ENCODE measurements at places on chromosomes 2 and 18. TPM values are rescaled to one million over a fixed set of nuclear protein-coding genes. Genes with fewer than 3 reads are reported as not detected.

- no peak overlapping the region for H3K27ac ChIP-seq
- no peak overlapping the region for H3K4me3 ChIP-seq
- H3K36me3 ChIP-seq, result no peaks in the 10 kb centered on the region
- H3K4me1 ChIP-seq, result no peaks in the 10 kb centered on the region
Observed at GRCh38 chr2:235324324-235324723, 169.5 kb upstream of the AGAP1 start.

DNA sequence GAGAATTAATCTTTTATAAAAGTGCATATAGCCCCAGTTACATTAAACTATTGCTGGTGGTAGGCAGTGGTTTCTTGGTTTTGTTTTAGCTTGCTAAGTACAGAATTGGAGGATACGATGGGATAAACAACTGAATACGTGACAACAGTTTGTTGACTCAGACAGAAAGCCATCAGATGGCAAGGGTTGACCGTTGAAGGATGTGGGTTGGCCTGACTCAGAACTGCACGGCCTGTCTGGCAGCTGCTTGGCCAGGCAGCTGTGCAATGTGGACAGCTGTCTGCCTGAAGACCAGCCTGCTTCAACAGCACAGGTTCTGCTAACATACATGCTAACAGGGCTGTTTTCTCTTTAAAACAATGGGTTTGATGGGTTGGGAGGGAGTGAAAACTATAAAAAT lies 46.6 kb downstream of the PRKRA start:
- H3K4me3 ChIP-seq, result no peak overlapping the region
- H3K27me3 ChIP-seq, result no peaks in the 10 kb centered on the region
- H3K36me3 ChIP-seq, result no peaks in the 10 kb centered on the region
- peaks cover 9% of the 10 kb centered on the region for H3K4me1 ChIP-seq
- peak; percentile 53 for DNase-seq
- no peak overlapping the region for H3K27ac ChIP-seq

GRCh38 chr18:56574861-56575260 lies 63.5 kb downstream of the TXNL1 start:
- no peaks in the 10 kb centered on the region for H3K27me3 ChIP-seq
- DNase-seq, result no peak
- H3K27ac ChIP-seq, result no peak overlapping the region
- H3K4me3 ChIP-seq, result no peak overlapping the region
- H3K36me3 ChIP-seq, result no peaks in the 10 kb centered on the region
- H3K4me1 ChIP-seq, result no peaks in the 10 kb centered on the region

- no peak overlapping the region for H3K27ac ChIP-seq
- DNase-seq, result no peak
- H3K4me3 ChIP-seq, result no peak overlapping the region
Observed at GRCh38 chr2:113179446-113180045, 5.8 kb downstream of the PSD4 start.

DNA sequence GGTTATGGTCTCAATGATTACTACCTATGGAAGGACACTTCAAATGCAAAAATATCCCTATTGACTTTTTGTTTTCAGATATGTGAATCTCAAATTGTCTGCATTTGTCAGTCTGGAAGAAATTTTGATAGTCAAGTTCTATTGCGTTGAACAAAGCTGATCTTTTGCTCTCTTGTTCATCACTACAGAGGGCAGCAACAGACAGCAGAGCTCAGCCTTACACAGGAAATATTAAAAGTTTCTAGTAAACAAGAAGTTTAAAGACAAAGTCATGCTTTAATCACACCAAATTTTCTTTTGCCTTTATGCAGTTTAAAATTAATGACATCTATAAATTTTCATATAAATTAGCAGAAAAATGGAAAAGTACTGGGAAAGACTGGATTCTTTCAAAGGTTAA lies 617.5 kb downstream of the NR4A2 start:
- no peak overlapping the region for H3K4me3 ChIP-seq
- H3K27ac ChIP-seq, result no peak overlapping the region

GRCh38 chr2:241309684-241310117 lies 5.8 kb downstream of the HDLBP start:
- H3K27me3 ChIP-seq, result no peaks in the 10 kb centered on the region
- H3K36me3 ChIP-seq, result peaks cover 30% of the 10 kb centered on the region
- peaks cover 45% of the 10 kb centered on the region for H3K4me1 ChIP-seq
- H3K27ac ChIP-seq, result peak overlapping the region; percentile 55
- H3K4me3 ChIP-seq, result no peak overlapping the region

GRCh38 chr2:126891681-126892500 lies 6.8 kb upstream of the TEX51 start:
- H3K4me3 ChIP-seq, result no peak overlapping the region
- H3K27me3 ChIP-seq, result peaks cover 19% of the 10 kb centered on the region
- no peak for DNase-seq
- H3K4me1 ChIP-seq, result no peaks in the 10 kb centered on the region
- no peak overlapping the region for H3K27ac ChIP-seq
- H3K36me3 ChIP-seq, result peaks cover 6% of the 10 kb centered on the region

GRCh38 chr2:165105926-165106325 lies 97.9 kb downstream of the SCN3A start:
- no peak overlapping the region for H3K4me3 ChIP-seq
- peaks cover 92% of the 10 kb centered on the region for H3K27me3 ChIP-seq
- H3K27ac ChIP-seq, result no peak overlapping the region
- H3K4me1 ChIP-seq, result no peaks in the 10 kb centered on the region

- no peak for DNase-seq
- H3K4me1 ChIP-seq, result peaks cover 11% of the 10 kb centered on the region
- peaks cover 43% of the 10 kb centered on the region for H3K36me3 ChIP-seq
- H3K27me3 ChIP-seq, result no peaks in the 10 kb centered on the region
Observed at GRCh38 chr2:229130522-229130921, 140.6 kb downstream of the PID1 start.

DNA sequence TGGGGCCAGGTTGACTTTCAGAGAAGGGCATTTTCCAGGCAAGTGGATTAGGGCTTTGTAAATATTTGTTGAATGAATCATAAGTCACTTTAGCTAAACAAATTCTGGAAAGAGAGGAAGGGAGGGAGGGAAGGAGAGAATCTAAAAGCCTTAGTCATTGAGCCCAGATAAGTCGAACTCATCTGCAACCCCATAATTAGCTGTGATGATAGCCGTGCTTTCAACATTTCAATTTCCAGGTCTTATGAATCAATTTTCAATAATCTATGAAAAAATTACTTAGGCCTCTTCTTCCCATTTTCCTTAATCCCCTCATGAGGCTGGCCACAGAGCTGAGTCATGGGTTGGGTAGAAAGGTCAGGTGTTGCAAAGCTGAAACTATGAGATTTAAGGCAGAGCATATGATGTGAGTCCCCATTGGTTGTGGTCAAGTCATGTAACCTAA lies 111.9 kb upstream of the MAPRE2 start:
- peaks cover 8% of the 10 kb centered on the region for H3K4me1 ChIP-seq
- H3K4me3 ChIP-seq, result no peak overlapping the region
- H3K36me3 ChIP-seq, result no peaks in the 10 kb centered on the region
- no peaks in the 10 kb centered on the region for H3K27me3 ChIP-seq

- H3K27me3 ChIP-seq, result peaks cover 61% of the 10 kb centered on the region
- no peak overlapping the region for H3K27ac ChIP-seq
- H3K4me3 ChIP-seq, result no peak overlapping the region
- H3K36me3 ChIP-seq, result no peaks in the 10 kb centered on the region
- no peaks in the 10 kb centered on the region for H3K4me1 ChIP-seq
Observed at GRCh38 chr18:64179556-64180080, 30.7 kb upstream of the LINC00305 start.

- H3K4me3 ChIP-seq, result no peak overlapping the region
- H3K4me1 ChIP-seq, result no peaks in the 10 kb centered on the region
- no peak overlapping the region for H3K27ac ChIP-seq
- no peaks in the 10 kb centered on the region for H3K36me3 ChIP-seq
- no peaks in the 10 kb centered on the region for H3K27me3 ChIP-seq
Observed at GRCh38 chr2:55796121-55796520, 102.5 kb upstream of the PNPT1 start.

GRCh38 chr2:205017381-205017780 lies 472.1 kb downstream of the PARD3B start:
- no peak overlapping the region for H3K4me3 ChIP-seq
- H3K27ac ChIP-seq, result no peak overlapping the region
- no peaks in the 10 kb centered on the region for H3K4me1 ChIP-seq
- no peaks in the 10 kb centered on the region for H3K36me3 ChIP-seq
- no peaks in the 10 kb centered on the region for H3K27me3 ChIP-seq

- peaks cover 11% of the 10 kb centered on the region for H3K4me1 ChIP-seq
- peak overlapping the region; percentile 9 for H3K27ac ChIP-seq
- DNase-seq, result peak; percentile 32
- H3K4me3 ChIP-seq, result no peak overlapping the region
Observed at GRCh38 chr2:11498543-11499034, 32.6 kb upstream of the E2F6 start.

- peaks cover 25% of the 10 kb centered on the region for H3K27me3 ChIP-seq
- H3K4me1 ChIP-seq, result no peaks in the 10 kb centered on the region
- no peak for DNase-seq
- no peak overlapping the region for H3K27ac ChIP-seq
- no peaks in the 10 kb centered on the region for H3K36me3 ChIP-seq
- no peak overlapping the region for H3K4me3 ChIP-seq
Observed at GRCh38 chr18:42801706-42802105, 313.8 kb downstream of the RIT2 start.

GRCh38 chr2:158385646-158386045 lies 70.9 kb downstream of the CCDC148 start:
- DNase-seq, result no peak
- H3K4me1 ChIP-seq, result no peaks in the 10 kb centered on the region
- H3K36me3 ChIP-seq, result no peaks in the 10 kb centered on the region
- no peak overlapping the region for H3K27ac ChIP-seq

- H3K4me1 ChIP-seq, result no peaks in the 10 kb centered on the region
- no peak overlapping the region for H3K4me3 ChIP-seq
- DNase-seq, result no peak
- H3K27me3 ChIP-seq, result no peaks in the 10 kb centered on the region
- no peaks in the 10 kb centered on the region for H3K36me3 ChIP-seq
Observed at GRCh38 chr2:175049661-175050060, 44.5 kb upstream of the CHN1 start.

DNA sequence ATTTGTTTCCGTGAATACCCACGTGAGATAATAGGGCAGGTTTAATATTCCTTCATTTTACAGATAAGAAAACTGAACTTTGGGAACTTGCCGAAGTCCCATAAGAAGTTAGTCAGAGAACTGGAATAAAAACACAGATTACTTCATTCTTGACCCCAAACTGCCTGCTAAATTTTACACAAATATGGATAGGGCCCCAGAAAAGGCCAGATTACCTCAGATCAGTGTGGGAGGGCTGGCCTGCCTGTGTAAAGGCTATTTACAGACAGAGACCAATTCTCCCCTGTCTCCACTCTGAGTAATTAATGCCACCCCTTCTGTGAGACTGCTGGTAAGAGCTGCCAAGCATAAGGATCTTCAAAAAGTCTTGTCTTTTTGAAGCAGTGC lies 139.2 kb downstream of the MGAT5 start:
- no peaks in the 10 kb centered on the region for H3K27me3 ChIP-seq
- no peak overlapping the region for H3K4me3 ChIP-seq
- peaks cover 34% of the 10 kb centered on the region for H3K4me1 ChIP-seq
- no peak for DNase-seq
- H3K36me3 ChIP-seq, result no peaks in the 10 kb centered on the region

GRCh38 chr2:110828330-110828729 lies 96.0 kb downstream of the ACOXL start:
- peaks cover 68% of the 10 kb centered on the region for H3K27me3 ChIP-seq
- no peak overlapping the region for H3K27ac ChIP-seq
- DNase-seq, result peak; percentile 63
- H3K36me3 ChIP-seq, result no peaks in the 10 kb centered on the region
- H3K4me1 ChIP-seq, result no peaks in the 10 kb centered on the region

- H3K27ac ChIP-seq, result no peak overlapping the region
- peaks cover 14% of the 10 kb centered on the region for H3K4me1 ChIP-seq
- DNase-seq, result no peak
Observed at GRCh38 chr2:18961991-18962421, 372.6 kb upstream of the NT5C1B start.

GRCh38 chr2:117963446-117963845 lies 50.4 kb downstream of the CCDC93 start:
- DNase-seq, result no peak
- H3K27ac ChIP-seq, result no peak overlapping the region
- peaks cover 7% of the 10 kb centered on the region for H3K4me1 ChIP-seq
- peaks cover 38% of the 10 kb centered on the region for H3K36me3 ChIP-seq
- H3K4me3 ChIP-seq, result no peak overlapping the region
- no peaks in the 10 kb centered on the region for H3K27me3 ChIP-seq

DNA sequence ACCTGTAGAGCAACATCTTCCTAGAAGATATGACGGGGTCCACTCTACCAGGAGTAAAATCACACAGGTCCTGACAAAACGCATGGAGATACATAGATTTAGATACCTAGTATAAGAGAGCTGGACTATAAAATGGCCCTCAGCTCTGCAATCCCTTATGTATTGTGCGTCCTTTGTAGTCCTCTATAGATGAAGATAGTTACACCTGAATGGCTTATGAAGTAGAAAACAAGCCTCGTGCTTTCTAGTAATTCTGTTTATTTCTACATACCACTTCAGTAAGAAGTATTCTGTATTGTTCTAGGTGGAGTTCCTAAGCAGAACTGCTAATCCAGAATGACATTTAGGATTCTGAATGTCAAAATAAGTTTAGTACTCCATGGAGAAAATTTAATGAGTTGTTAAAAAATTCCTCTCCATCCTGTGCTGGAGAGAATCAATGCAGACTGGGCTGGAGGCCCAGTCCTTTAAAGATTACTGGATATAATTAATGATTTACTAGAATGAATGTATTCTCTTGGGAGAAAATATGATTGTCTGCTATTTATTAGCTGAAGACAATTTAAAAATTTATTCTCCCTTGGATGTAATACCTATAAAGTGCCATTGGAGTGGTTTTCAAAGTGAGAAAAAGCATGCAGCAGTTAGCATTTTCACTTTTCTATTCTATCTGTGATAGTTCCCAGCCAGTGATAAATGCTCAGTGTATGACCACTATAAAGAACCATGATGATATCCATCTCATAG lies 147.3 kb upstream of the UNC80 start:
- H3K4me3 ChIP-seq, result no peak overlapping the region
- H3K36me3 ChIP-seq, result peaks cover 2% of the 10 kb centered on the region
- H3K27me3 ChIP-seq, result no peaks in the 10 kb centered on the region
- H3K4me1 ChIP-seq, result peaks cover 3% of the 10 kb centered on the region

GRCh38 chr18:47595831-47596501 lies 334.5 kb downstream of the SMAD2 start:
- no peaks in the 10 kb centered on the region for H3K36me3 ChIP-seq
- no peak overlapping the region for H3K4me3 ChIP-seq
- no peaks in the 10 kb centered on the region for H3K4me1 ChIP-seq
- H3K27ac ChIP-seq, result no peak overlapping the region
- peaks cover 46% of the 10 kb centered on the region for H3K27me3 ChIP-seq

Gene WNT10A
- not detected for total RNA-seq

Gene SPAST
- total RNA-seq, result 20.4 TPM

Gene KLF7
- 40.1 TPM for total RNA-seq

Gene COQ10B
- 21.3 TPM for total RNA-seq

Gene CACNB4
- 0.49 TPM for total RNA-seq

Gene STARD6
- not detected for total RNA-seq

Gene WDR75
- 50.3 TPM for total RNA-seq

Gene EVX2
- total RNA-seq, result not detected

Gene ST8SIA3
- total RNA-seq, result not detected

Gene SPATA3
- not detected for total RNA-seq

Gene FAM98A
- total RNA-seq, result 69.0 TPM

Gene C2orf80
- not detected for total RNA-seq

Gene KCNJ13
- not detected for total RNA-seq

Gene NEU2
- not detected for total RNA-seq

Gene TUBA4B
- total RNA-seq, result not detected

Gene B3GNT7
- total RNA-seq, result not detected

Gene GPR75
- 4.0 TPM for total RNA-seq

Measured in MCF 10A (cell line).